Smooth muscle cell of trachea (primary cell): ENCODE measurements at places on chromosomes 12 and 14. TPM values are rescaled to one million over a fixed set of nuclear protein-coding genes. Genes with fewer than 3 reads are reported as not detected.

The SYCP3 gene
- 0.17 TPM in 1 of 2 replicates, not detected in the other for total RNA-seq

The RND1 gene
- under 0.01 and 0.33 TPM in 2 replicates for total RNA-seq

The CCDC197 gene
- total RNA-seq, result not detected in 2 replicates

The SERPINA1 gene
- under 0.01 TPM in 1 of 2 replicates, not detected in the other for total RNA-seq

The IGF1 gene
- under 0.01 and 0.83 TPM in 2 replicates for total RNA-seq

The IL22 gene
- not detected in 2 replicates for total RNA-seq

The PLBD1 gene
- 2.3 and 3.3 TPM in 2 replicates for total RNA-seq

The GPHB5 gene
- total RNA-seq, result not detected in 2 replicates

The PRH2 gene
- not detected in 2 replicates for total RNA-seq

The TAS2R50 gene
- 2.3 and 6.8 TPM in 2 replicates for total RNA-seq

The GPN3 gene
- 12.7 and 24.0 TPM in 2 replicates for total RNA-seq

The SLCO1B1 gene
- not detected in 2 replicates for total RNA-seq

The MIP gene
- total RNA-seq, result not detected in 2 replicates

The TMEM132D gene
- not detected in 2 replicates for total RNA-seq

The ADAM21 gene
- 0.99 and 1.5 TPM in 2 replicates for total RNA-seq

The COX8C gene
- not detected in 2 replicates for total RNA-seq

The SERPINA9 gene
- 0.50 TPM in 1 of 2 replicates, not detected in the other for total RNA-seq

The TAS2R9 gene
- total RNA-seq, result not detected in 2 replicates

The SYT1 gene
- 1.3 and 1.6 TPM in 2 replicates for total RNA-seq

The ABCC9 gene
- 8.7 and 12.6 TPM in 2 replicates for total RNA-seq
